ENCODE measurements at places on chromosomes 5 and 9.

DNA sequence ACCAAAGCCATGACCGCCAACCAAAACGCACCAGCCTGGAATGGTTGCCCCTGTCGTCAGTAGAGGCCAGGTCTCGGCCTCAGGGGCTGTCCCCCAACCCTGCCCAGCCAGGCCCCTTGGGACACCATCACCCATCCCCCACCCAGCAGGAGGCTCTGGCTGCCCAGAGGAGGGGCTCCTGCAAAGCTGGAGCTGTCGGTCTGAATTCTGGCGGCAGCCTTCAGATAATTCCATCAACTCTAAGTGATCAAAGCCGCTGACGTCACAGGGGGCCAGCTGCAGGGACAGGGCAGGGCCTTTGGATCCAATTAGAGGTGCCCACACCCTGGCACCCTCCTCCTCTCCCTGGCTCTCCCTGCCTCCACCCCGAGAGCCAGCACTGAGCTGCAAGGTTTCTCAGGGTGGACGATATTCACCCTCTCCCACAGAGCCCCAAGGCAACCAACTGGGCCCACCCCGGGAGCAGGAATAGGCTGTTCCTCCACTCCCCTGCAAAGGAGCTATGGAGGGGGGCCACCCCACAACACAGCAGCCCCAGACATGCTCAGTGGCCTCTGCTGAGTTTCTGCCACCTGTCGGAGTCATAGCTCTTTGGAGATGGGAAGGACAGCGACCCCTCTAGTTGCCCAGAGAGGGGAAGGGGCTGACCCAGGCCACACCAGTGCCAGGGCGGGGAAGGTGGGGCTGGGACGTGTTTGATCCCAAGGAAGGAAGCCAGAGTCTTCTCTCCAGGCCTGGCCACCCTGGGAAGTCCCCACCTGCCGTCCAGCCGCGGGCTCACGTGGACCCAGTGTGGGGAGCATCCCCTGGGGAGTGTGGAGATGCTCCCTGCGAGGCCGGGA lies 78.4 kb downstream of the NTNG2 start:
- no peak for DNase-seq

DNA sequence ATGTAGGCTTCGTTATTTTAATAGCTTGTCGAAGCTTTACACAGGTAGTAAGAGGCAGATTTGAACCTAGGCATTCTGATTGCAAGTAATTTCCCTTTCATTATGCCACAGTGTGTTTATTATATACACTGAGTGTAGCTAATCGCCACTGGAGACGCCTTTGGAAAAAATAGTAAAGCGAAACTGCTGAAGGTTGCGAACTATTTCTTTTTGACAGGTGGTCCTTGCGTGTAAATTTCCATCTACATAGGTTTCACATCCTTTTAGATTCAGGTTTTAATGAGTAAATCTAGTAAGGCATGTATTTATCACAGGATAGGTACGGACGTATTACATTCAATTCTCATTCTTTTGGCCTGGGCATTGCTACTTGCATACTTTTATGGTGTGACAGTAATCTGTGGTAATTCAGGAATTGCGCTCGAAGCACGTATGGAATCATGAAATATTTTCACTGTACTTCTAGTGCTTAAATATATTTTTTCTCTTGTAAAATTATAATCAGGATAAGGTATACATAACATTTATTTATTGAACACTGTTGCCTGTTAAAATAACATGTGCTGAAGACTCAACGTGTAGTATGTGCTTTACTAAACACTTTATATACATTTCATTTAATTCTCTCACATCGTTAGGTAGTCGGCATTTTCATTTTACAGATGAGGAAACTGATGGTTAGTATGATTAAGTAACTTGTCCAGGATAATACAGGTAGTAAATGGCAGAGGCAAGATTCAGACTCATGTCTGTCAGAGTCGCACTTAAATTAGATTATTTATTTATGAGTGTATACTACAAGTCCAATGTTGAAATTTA lies 1.8 kb downstream of the MARCHF6 start:
- no peak for DNase-seq

DNA sequence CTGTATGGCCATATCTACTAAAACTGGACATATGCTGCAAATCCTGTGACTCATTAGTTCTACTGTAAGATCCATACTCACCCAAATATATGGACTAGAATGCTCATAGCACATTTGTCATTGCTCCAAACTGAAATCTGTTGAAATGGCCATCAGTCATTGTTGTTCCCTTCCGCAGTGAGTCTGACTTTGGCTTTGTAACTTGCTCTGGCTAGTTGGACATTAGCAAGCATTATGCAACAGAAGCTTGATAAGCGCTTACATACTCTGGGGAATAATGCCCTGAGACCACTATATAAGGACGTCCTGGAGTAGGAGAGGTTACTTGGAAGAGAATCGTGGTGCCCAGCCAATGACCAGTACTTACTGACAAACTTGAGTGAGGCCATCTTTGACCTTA lies 9.0 kb downstream of the KIAA1958 start:
- DNase-seq: no peak

GRCh38 chr5:176870110-176870591 lies 29.0 kb downstream of the HK3 start:
- DNase-seq: no peak

GRCh38 chr9:122875523-122875922 lies 29.6 kb downstream of the RC3H2 start:
- DNase-seq: no peak

All from stimulated activated CD8-positive, alpha-beta memory T cell treated with anti-CD3 and anti-CD28 coated beads, Interleukin-4, amount 100 ng/mL, for 4 hours (primary cell).